Activated T-cell treated with anti-CD3 and anti-CD28 coated beads, Interleukin-2, amount 50 U/mL, for 72 hours (primary cell): ENCODE measurements at places on chromosomes 6 and 20. TPM values are rescaled to one million over a fixed set of nuclear protein-coding genes. Genes with fewer than 3 reads are reported as not detected.

The ADAM33 gene
- total RNA-seq, result not detected

The FABP7 gene
- total RNA-seq, result not detected

The LY86 gene
- 0.39 TPM for total RNA-seq

The POPDC3 gene
- not detected for total RNA-seq

- peaks cover 23% of the 10 kb centered on the region for H3K4me1 ChIP-seq
- peaks cover 15% of the 10 kb centered on the region for H3K27me3 ChIP-seq
These were observed 105.6 kb downstream of the ZDHHC14 start for GRCh38 chr6:157486572-157486971.

GRCh38 chr6:3419624-3420272 lies 37.1 kb downstream of the SLC22A23 start:
- H3K27me3 ChIP-seq, result peaks cover 6% of the 10 kb centered on the region
- peaks cover 14% of the 10 kb centered on the region for H3K4me1 ChIP-seq
- no peak overlapping the region for H3K27ac ChIP-seq
- no peak for DNase-seq

DNA sequence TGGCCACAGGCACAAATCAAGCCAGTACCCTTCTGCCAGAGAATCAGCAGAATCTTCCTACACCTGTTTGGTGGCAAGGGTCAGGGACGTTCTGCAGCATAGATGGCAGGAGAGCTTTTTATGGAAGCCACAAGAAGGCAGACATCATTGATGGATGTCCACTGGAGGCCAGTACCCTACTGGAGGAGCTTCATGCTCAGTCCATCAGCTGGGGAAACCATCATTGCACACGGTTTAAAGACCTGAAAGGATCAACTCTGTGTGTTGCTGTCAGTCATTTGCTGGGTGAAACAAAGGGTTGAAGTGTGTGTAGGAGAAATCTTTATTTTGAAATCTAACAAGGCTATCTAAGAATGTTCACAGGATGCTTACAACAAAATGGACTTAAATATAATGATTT lies 158.9 kb upstream of the SASH1 start:
- H3K4me1 ChIP-seq, result no peaks in the 10 kb centered on the region
- H3K4me3 ChIP-seq, result no peak overlapping the region
- H3K36me3 ChIP-seq, result no peaks in the 10 kb centered on the region
